ENCODE measurements at places on chromosomes 13 and 19.
A peak's percentile ranks its signal among the peaks of the same experiment; 100 is the strongest.

DNA sequence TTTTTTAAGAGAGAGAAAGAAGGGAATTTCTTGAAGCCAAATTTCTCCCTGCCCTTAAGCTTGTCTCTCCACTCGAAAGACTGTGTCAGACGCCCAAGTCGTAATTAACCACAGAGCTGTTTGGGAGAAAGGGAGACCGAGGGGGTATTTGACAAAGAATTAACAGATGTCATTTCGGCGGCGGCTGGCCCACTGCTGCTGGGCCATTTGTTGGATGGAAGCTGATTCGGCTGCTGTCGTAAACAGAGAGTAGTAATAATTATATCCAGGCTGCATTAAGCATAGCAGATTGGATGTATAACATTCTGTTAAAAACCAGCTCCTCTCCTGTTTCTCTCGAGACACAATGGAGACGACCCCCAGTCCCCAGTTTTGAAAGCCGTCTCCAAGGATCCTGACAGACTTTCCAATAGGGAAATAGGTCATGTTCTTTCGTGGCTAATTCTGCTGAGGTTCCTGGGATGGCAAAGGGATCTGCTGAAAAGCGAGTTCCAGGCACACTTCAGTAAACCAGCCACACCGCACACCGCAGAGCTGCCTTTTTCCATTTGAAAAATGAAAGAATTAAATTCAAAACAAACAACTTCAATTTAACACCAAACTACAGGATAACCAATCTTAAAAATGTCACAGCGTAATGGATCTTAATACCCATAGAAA, 71.5 kb downstream of the KCTD15 start:
- no peak for DNase-seq

DNA sequence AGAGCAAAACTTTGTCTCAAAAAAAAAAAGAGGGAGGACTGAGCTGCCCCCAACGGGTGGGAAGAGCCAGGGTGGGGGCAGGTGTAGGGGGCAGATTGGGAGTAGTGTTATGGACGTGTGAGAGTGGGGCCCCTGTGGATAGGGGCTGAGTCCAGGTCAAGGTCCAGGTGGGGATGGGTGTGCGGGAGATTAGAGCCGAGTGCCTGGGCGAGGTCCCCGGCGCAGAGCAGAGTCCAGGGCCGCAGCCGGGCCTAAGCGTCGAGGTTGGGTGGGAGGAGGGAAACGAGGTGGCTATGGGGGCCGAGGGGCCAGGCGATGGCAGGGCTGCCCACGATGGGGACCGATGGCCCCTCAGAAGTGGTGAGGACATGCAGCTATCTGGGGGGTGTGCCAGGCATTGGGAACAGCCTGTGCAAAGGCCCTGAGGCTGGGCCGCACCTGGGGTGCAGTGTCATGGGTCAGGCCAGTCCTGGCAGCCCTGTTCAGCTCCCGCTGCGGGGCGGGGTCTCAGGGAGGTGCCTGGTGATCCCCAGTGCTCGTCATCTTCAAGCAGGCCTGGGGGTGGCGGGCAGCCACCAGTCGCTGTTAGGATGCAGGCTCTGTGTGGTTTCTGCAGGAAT, 12.3 kb upstream of the MISP start:
- no peak for DNase-seq

- no peak for DNase-seq
These were observed 7.1 kb downstream of the RYR1 start for GRCh38 chr19:38440592-38440991.

DNA sequence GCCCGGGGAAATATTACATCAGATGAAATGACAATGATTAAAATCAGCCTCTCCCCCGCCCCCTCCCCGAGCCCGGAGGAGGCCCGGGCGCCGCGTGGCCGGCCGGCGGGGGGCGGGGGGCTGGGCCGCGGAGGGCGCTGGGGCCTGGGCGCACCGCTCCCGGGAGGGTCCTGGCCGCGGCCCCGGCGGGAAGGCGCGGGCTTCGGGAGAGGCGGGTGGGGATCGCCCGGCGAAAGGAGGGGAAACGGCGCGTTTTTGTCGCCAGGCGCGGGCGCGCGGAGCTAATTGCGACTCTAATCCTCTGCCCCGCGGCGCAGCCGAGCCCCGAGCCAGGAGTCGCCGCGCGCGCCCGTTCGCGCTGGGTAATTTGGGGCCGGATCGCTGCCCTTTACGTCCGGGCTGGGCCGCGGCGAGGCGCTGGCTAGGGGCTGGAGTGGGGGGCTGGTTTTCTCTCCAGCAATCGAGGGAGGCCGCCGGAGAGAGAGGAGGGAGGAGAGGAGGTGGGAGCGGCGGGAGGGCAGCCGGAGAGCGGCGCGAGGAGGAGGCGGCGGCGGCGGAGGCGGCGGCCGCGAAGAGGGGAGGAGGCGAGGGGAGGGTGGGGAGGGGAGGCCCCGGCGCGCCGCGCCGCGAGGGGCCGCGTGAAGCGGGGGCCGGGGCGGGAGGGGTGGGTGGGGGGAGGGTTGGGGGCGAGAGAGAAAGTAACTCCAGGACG, at the start of gene KCTD15:
TSS of gene KCTD15 (plus strand) at position 707 of the 712 bp plus-strand sequence. CDS start 3,585 bp downstream, outside the sequence.
- peak; percentile 61 for DNase-seq

Measured in A673 (cell line).